Suprapubic skin (tissue), 4 donors: ENCODE measurements at places on chromosomes 5 and 9. TPM values are rescaled to one million over a fixed set of nuclear protein-coding genes. Genes with fewer than 3 reads are reported as not detected.

DNA sequence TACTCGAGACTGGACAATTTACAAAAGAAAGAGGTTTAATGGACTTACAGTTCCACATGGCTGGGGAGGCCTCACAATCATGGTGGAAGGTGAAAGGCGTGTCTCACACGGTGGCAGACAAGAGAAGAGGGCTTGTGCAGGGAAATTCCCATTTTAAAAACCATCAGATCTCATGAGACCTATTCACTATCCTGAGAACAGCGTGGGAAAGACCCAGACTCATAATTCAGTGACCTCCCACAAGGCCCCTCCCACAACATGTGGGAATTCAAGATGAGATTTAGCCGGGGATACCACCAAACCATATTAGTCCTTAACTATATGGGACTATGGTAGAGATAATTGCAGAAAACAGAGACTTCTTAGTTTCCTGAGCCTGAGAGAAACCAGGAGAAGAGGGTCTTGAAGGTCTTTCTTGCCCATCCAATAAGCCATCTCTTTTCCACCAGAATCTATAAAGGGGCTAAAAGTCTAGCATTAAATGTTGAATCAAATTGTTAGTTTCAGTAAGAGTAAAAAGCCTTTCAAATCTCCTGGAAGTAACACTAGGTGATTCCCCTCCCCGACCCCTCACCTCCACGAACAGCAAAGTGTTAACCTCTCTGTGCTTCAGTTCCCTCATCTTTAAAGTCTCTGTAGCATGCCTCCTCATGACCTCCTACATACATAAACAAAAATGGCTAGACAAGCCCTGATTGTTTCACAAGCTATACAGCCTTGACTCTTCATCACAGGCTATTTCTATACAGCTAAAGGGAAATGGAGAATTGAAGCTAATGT is 259.1 kb downstream of the TMEM167A start:
- H3K27ac ChIP-seq, result no peak overlapping the region
- H3K4me1 ChIP-seq, result peaks cover 5% of the 10 kb centered on the region
- H3K36me3 ChIP-seq, result no peaks in the 10 kb centered on the region
- no peaks in the 10 kb centered on the region for H3K27me3 ChIP-seq
- no peak overlapping the region for H3K4me3 ChIP-seq
- no peak for DNase-seq

GRCh38 chr5:172769616-172770373 is 1.2 kb downstream of the DUSP1 start:
- H3K36me3 ChIP-seq, result peaks cover 36% of the 10 kb centered on the region
- peaks cover 61% of the 10 kb centered on the region for H3K4me1 ChIP-seq
- H3K27me3 ChIP-seq, result no peaks in the 10 kb centered on the region
- no peak for DNase-seq

GRCh38 chr5:56413546-56413945 is 180.4 kb upstream of the ANKRD55 start:
- no peak overlapping the region for H3K27ac ChIP-seq
- H3K4me1 ChIP-seq, result peaks cover 40% of the 10 kb centered on the region
- DNase-seq, result no peak
- no peak overlapping the region for H3K4me3 ChIP-seq
- H3K27me3 ChIP-seq, result no peaks in the 10 kb centered on the region
- H3K36me3 ChIP-seq, result no peaks in the 10 kb centered on the region

GRCh38 chr5:121500310-121500709 is 351.4 kb upstream of the FTMT start:
- DNase-seq, result no peak
- H3K27me3 ChIP-seq, result no peaks in the 10 kb centered on the region
- H3K36me3 ChIP-seq, result no peaks in the 10 kb centered on the region
- peaks cover 7% of the 10 kb centered on the region for H3K4me1 ChIP-seq
- H3K4me3 ChIP-seq, result no peak overlapping the region
- no peak overlapping the region for H3K27ac ChIP-seq

DNA sequence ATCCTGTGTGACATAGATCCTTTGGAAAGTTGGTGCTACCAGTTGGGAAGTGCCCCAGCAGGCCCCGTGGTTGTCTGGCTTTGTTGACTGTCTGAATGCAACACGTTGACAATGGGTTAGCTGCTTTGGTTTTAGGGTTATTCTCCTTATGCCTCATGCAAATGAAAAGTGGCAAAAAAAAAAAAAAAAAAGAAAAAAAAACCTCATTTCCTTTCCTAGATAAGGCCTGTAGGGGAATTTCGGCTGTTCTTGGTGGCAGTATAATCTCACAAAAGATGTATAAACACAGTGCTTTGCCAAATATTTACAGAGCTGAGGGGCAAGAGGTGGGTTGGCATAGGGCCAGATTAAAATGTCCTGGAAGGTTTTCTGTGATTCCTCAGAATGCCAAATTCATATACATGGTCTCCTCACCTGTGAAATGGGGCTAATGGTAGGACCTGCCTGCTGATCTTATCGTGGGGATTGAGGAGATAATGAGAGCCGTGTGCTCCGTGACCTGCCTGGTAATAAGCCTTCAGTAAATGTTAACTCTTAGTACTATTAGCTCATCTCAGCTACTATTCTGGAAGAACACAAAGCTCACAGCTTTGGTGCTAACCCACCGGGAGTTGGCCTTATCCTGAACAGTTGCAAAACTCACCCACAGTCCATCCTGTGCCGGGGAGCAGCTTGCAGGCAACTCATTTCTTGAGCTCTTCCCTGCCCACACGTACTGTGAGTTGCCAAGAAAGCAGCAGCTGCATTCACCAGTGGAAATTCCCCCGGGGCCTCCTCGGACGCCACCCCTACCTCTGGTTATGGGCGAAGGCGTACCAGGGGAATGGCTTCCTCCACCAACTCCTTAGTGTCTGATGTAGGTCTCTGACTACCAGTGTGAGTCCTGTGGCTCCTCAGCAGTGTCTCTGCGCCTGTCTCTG is 220.3 kb downstream of the NR3C1 start:
- no peak for DNase-seq
- H3K36me3 ChIP-seq, result no peaks in the 10 kb centered on the region
- H3K27me3 ChIP-seq, result no peaks in the 10 kb centered on the region
- no peak overlapping the region for H3K27ac ChIP-seq

Gene PTPRD
- total RNA-seq, result 0.49 TPM

DNA sequence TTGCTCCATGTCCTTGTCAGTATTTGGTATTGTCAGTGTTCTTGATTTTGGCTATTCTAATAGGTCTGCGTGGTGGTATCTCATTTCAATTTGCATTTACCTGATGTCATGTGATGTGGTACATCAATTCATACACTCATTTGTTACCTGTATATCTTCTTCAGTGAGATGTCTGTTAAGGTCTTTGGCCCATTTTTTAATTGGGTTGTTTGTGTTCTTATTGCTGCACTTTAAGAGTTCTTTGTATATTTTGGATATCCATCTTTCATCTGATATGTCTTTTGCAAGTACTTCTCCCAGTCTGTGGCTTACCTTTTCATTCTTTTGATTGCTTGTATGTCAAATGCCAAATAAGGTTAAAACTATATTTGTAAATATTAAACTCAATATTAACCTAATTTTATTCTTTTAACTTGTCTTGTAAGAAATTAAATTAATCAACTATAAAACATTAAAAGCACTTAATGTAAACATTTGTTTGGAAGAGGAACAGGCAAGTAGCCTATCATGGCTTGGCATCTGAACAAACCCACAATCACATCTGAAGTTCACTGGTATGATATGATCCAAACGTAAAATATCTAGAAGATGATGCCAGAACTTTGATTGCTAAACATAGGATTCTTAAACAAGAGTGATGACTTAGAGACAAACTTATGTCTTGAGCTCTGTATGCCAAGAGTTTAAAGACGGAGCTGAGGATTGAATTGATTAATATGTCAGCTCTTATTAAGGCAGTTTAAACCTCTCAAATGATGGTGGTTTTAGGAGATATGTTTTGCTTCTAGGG is 587.3 kb downstream of the ANXA1 start:
- H3K36me3 ChIP-seq, result no peaks in the 10 kb centered on the region
- no peaks in the 10 kb centered on the region for H3K4me1 ChIP-seq
- no peak overlapping the region for H3K27ac ChIP-seq
- no peak for DNase-seq
- H3K4me3 ChIP-seq, result no peak overlapping the region
- H3K27me3 ChIP-seq, result no peaks in the 10 kb centered on the region

- H3K27ac ChIP-seq, result peak overlapping the region; percentile 94
- peak; percentile 92 for DNase-seq
- H3K36me3 ChIP-seq, result no peaks in the 10 kb centered on the region
These were observed 30.4 kb downstream of the DUSP1 start for GRCh38 chr5:172740428-172741205.

Gene BTNL9
- total RNA-seq, result 17.9 TPM

DNA sequence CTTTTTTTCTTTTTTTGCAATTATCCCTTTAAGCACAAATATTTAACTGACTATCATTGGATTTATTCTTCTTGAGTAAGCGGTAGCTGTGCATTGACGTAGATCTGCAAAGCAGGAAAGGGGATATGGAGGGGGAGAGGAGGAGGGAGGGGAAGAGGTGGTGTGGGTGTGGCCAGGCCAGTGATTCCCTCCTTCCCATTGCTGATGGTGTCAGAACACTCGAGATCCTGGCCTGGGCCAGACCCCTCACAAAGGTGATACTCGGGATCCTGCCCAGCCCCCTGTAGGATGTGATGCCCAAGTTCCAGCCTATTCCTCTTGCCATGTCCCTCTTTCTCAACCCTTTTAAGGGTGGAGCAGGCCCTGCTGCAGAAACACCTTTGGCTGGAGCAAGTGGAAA is 9.9 kb downstream of the SLC36A3 start:
- no peak for DNase-seq
- no peak overlapping the region for H3K4me3 ChIP-seq
- H3K27me3 ChIP-seq, result no peaks in the 10 kb centered on the region
- H3K36me3 ChIP-seq, result no peaks in the 10 kb centered on the region
- H3K27ac ChIP-seq, result no peak overlapping the region

- no peaks in the 10 kb centered on the region for H3K4me1 ChIP-seq
- H3K36me3 ChIP-seq, result no peaks in the 10 kb centered on the region
- DNase-seq, result no peak
- H3K27me3 ChIP-seq, result no peaks in the 10 kb centered on the region
- no peak overlapping the region for H3K27ac ChIP-seq
- H3K4me3 ChIP-seq, result no peak overlapping the region
These were observed 144.1 kb upstream of the ST8SIA4 start for GRCh38 chr5:101047181-101047580.

DNA sequence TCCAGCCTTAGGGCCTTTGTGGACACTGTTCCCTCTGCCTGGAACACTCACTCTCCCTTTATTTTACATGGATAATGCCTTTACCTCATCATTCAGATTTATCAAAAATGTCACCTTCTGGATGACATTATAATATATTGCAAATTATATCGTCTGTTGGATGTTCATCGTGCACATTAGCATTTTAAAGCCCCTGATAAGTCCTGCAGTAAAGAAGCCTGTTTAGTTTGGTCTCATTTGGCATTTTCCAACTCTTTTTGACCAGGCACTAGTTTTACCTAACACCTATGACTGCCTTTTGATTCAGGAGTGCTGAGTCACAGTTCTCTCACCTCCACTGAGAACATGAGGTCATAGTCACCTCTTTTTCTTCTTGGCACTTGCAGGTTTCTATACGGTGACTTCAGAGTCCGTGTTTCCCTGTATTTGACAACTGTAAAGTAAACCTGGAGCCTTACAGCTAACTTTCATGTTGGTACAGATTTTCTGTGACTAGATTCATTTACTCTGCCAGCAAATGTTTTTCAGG is 57.7 kb upstream of the STC2 start:
- H3K4me1 ChIP-seq, result no peaks in the 10 kb centered on the region
- no peak overlapping the region for H3K27ac ChIP-seq
- H3K27me3 ChIP-seq, result no peaks in the 10 kb centered on the region
- no peaks in the 10 kb centered on the region for H3K36me3 ChIP-seq
- DNase-seq, result no peak

Gene SPATA9
- not detected for total RNA-seq

Gene OR1J2
- total RNA-seq, result not detected

DNA sequence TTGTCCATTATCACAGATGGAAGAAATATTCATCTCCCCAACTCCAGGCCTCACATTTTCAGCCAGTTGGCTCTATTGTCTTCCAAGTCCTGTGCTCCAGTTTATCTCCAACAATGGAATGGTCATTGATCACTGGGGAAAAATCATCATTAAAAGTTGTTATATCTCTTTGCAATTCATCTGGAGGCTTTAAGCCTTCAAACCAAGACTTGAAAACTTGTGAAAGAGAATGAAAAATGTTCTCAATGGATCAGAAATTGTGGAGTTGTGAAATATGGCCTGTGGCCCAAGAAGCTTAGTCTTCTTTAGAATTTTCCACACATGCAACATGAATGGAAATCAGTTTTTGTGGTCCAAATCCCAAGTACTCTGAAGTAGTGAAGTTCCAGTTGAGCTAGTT is 569.6 kb downstream of the EBF1 start:
- H3K4me3 ChIP-seq, result no peak overlapping the region
- peaks cover 6% of the 10 kb centered on the region for H3K4me1 ChIP-seq
- no peak overlapping the region for H3K27ac ChIP-seq

Gene DMGDH
- total RNA-seq, result 1.1 TPM

- H3K27ac ChIP-seq, result no peak overlapping the region
- no peak overlapping the region for H3K4me3 ChIP-seq
- H3K4me1 ChIP-seq, result peaks cover 3% of the 10 kb centered on the region
- DNase-seq, result no peak
These were observed 91.4 kb upstream of the NEURL1B start for GRCh38 chr5:172549696-172550095.

Gene ANKRD20A1
- total RNA-seq, result 1.7 TPM

DNA sequence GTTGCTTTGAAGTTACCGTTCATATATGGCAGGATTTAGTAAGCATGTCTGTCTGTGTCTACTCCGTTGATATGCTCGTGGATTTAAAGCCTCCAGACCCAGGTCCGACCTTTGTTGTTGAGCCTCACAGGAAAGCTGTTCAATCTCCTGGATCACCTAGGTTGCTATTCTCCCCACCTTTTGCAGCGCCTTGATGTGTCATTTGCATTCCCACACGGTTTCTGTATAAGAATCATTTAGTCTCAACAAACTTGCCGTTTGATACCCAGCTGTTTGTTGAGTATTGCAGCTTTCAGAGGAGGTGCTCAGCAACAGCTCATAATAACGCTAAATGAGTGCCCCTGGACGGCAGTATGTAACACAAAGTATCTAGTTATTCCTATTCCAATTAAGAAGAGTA is 1.2 kb upstream of the ADGRV1 start:
- H3K4me1 ChIP-seq, result peaks cover 15% of the 10 kb centered on the region
- no peak overlapping the region for H3K27ac ChIP-seq
- H3K36me3 ChIP-seq, result no peaks in the 10 kb centered on the region

- no peaks in the 10 kb centered on the region for H3K27me3 ChIP-seq
- peak overlapping the region; percentile 80 for H3K27ac ChIP-seq
- H3K4me1 ChIP-seq, result peaks cover 37% of the 10 kb centered on the region
- peak overlapping the region; percentile 39 for H3K4me3 ChIP-seq
- H3K36me3 ChIP-seq, result no peaks in the 10 kb centered on the region
- DNase-seq, result peak; percentile 85
These were observed 48.7 kb downstream of the RUSC2 start for GRCh38 chr9:35538361-35539234.

Gene LAMC3
- total RNA-seq, result 5.0 TPM

Gene IRX2
- 24.3 TPM for total RNA-seq

Gene TMEM252
- not detected for total RNA-seq

DNA sequence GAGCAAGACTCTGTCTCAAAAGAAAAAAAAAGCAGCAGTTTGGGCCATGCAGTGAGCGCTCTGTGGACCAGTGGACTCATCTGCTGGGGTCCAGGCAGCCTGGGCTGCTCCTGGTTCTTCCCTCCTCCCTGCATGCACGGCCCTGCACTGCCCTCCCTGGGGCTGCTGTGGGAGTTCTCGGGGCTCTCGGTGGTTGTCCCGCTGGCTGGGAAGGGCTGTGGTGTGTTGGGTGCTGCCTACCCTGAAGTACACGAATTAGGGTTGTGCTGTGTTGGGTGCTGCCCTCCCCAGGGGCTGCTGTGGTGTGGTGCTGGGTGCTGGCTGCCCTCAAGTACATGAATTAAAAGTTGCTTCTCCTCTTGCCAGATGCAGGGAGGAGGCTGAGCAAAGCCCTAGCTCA is 18.3 kb upstream of the CLPTM1L start:
- H3K27ac ChIP-seq, result no peak overlapping the region
- H3K4me3 ChIP-seq, result no peak overlapping the region
- peaks cover 64% of the 10 kb centered on the region for H3K27me3 ChIP-seq
- no peaks in the 10 kb centered on the region for H3K4me1 ChIP-seq
- DNase-seq, result no peak
